ENCODE measurements at places on chromosomes 16 and 17.

DNA sequence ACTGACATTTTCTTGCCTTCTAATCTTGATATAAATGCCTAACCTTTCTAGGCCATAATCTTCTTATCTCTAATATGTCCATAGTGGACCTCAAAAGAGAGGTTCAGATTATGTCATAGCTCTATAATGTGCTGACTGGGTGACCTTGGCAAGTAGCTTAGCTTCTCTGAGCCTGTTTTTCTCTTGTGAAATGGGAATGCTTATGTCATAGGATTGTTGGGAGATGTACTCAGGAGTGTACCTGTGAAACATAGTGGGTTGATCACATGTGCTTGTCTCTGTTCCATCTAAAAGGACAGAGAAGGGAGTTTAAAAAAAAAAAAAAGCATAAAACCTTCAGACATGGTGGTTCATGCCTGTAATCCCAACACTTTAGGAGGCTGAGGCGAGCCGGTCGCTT, 2.4 kb downstream of the MED9 start:
- no peak for DNase-seq

- no peak for DNase-seq
Observed at GRCh38 chr16:29852654-29853053, 10.4 kb downstream of the CDIPT start.

DNA sequence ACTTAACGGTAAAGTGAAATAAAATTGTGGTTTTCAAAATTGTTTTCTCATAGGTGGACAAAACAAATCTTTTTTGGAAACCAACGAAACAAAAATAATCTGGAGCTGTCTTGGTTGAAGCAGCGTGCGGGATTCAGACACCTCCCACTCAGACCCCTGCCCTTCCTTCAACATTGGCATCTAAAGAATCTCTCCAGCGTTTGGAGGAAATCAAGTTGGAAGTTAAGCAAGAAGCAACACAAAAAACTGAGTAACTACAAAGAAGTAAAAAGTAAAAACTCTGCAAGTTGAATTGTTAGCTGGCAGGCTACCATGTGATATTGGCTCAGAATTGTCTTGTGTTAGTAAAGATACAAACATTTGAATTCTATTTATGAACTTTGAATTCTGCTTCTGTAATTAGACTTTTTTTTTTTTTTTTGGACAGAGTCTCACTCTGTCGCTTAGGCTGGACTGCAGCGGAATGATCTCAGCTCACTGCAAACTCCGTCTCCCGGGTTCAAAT, 361.0 kb upstream of the PMFBP1 start:
- no peak for DNase-seq

- no peak for DNase-seq
Observed at GRCh38 chr17:34639706-34640425, 60.5 kb downstream of the TMEM132E start.

- DNase-seq: peak; percentile 44
Observed at GRCh38 chr17:75776386-75777295, 8.0 kb upstream of the UNK start.

GRCh38 chr17:61302953-61303816, 96.5 kb upstream of the TBX2 start:
- DNase-seq: no peak

DNA sequence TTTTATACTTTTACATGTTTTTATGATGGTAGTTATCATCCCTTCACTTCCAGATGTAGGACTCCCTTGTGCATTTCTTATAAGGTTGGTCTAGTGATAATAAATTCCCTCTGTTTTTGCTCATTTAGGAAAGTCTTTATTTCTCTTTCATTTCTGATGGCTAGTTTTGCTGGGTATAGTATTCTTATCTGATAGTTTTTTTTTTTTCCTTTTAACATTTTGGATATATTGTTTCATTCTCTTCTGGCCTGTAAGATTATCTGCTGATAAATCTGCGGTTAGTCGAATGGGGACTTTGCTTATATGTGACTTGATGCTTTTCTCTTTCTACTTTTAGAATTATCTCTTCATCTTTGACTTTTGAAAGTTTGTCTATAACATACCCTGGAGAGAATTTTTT, 153.1 kb upstream of the MPHOSPH6 start:
- no peak for DNase-seq

GRCh38 chr16:68065716-68066305, 19.4 kb upstream of the NFATC3 start:
- DNase-seq: no peak

GRCh38 chr17:39239640-39240314, 14.0 kb upstream of the STAC2 start:
- peak; percentile 78 for DNase-seq

DNA sequence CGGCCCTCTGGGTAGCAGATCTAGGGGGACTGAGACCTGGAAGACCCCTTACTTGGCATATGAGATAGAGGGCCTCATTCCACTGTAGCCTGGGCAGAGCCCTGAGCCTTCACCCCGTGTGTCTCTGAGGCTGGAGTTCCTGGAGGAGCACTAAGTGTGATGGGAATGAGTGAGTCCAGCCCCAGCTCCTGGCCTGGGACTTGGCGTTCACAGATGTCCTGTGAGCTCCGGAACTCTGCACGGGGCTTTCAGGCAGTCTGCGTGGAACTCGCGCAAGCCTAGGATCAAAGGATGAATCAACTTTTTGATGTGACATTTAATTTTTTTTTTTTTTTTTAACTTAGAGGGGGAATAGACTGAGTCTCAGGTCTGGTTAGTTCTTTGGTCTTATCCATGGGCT, 1.8 kb downstream of the NKD1 start:
- no peak for DNase-seq

GRCh38 chr16:28876973-28877654, 1.2 kb upstream of the ATP2A1 start:
- DNase-seq: no peak

DNA sequence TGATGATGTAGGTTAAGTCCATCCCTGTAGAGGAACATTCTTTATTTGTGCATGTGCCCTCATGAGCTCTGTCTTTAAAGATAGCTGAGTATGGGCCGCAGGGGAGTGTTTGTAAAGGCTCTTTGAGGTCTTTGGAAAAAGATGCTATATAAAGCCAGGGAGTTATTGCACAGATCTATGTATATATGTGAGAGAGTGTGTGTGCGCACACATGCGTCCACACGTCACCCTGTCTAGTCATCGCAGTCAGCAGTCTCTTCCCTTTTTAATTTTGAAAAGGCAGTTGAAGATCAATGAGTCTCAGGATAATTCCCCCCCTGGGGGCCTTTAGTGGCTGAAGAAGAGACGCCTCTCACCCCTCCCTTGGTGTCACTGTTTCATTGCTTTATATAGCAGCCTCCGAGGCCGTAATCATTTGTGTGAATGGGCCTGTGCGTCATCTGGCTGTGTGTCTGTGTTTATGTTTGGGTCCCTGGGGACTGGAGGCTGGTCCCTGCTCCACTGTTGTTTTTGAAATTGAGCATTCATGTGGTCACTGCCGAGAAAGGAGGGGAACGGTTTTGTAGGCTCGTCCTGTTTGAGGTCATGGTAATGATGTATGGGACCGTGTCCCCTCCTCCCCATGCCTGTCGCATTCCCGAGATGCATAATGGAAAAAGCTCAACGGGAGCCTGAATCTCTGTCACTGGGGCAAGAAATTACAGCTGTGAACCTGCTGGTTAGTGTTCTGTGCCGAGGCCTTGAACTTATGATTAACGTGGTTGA, 143.9 kb downstream of the SNX29 start:
- DNase-seq: no peak

- DNase-seq: no peak
Observed at GRCh38 chr17:8628609-8629169, 1.8 kb downstream of the MYH10 start.

GRCh38 chr16:1984347-1985225, 593 bp downstream of the GFER start:
- DNase-seq: no peak
